CD4-positive, alpha-beta memory T cell (primary cell): ENCODE measurements at places on chromosomes 2 and 18.

DNA sequence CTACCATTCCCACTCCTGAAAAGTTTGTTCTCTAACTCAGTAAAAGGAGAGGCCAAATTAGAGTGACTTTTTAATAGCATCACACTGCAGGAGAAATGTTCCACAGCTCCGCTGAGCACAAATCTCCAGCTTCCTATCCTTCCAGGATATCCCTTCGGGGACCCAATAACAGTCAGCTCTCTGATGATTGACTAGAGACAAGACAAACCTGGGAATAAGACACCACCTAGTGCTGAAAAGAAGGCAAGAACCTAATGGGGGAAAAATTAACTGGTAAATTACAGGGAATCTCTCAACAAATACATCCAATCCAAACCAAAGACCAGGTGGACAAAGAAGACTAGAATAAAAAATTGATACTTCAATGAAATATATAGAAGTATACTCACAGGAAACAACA lies 977.1 kb upstream of the SOX11 start:
- DNase-seq: no peak

- no peak for DNase-seq
These were observed 658.7 kb upstream of the LINC00305 start for GRCh38 chr18:64807560-64807959.

DNA sequence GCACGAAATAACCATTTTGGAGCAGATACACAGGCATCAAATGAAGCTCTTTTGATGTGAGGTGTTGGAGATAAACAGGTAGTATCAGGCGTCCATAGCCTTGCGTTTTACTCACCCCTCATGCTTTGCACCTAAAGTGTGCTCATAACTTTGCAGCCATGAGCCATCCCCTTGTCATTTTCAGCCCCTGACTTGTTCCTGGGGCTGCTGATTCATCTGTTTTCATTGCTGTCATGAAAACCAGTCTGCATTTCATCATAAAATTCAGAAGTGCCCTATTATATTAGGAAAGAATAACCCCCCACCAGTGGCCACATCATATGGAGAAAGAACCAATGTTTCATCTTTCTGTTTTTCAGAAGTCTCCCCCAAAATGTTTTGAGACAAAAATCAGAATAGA lies 329.7 kb upstream of the NRP2 start:
- no peak for DNase-seq

DNA sequence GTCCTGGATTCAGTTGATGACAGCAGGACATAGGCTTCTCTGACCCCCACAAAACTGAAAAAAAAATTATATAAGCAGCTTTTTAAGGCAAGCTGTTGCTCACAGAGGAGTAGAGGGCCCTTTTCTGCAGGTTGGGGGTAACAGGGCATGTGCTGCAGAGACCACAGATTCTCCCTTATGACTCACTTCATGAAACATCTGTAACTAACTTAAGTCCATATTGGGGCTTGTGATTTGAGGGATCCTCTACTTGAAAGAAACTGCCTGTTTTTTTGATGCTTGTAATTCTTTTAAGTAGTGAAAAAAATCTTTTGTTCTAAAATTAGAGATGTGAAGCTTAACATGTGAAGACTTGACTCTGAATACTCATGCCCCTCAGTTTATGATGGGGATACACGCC lies 33.4 kb downstream of the XRCC5 start:
- DNase-seq: no peak

- DNase-seq: no peak
These were observed 91.9 kb upstream of the FN1 start for GRCh38 chr2:215527736-215528135.

GRCh38 chr2:158486150-158486969 lies 29.6 kb downstream of the PKP4 start:
- no peak for DNase-seq

GRCh38 chr2:187168720-187169713 lies 279.0 kb downstream of the CALCRL start:
- DNase-seq: no peak

GRCh38 chr2:124339709-124340108 lies 314.6 kb downstream of the CNTNAP5 start:
- DNase-seq: no peak

DNA sequence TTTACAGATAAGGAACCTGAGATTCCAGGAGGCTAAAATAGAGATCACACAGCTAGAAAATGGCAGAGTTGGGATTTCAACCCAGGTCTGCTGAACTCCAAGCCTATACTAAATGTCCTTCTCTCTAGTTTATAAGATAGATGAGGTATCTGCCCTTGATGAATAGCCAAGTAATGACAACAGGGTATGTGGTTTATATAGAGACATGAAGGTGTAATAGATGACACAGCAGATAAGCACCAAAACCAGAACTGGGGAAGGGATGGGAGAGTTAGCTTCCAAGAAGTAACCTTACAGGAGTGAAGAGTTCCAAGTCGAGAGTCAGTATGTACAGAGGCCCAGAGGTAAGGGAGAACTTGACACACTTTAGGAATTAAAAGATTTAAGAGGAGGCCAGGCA lies 104.7 kb upstream of the UBXN4 start:
- DNase-seq: no peak

DNA sequence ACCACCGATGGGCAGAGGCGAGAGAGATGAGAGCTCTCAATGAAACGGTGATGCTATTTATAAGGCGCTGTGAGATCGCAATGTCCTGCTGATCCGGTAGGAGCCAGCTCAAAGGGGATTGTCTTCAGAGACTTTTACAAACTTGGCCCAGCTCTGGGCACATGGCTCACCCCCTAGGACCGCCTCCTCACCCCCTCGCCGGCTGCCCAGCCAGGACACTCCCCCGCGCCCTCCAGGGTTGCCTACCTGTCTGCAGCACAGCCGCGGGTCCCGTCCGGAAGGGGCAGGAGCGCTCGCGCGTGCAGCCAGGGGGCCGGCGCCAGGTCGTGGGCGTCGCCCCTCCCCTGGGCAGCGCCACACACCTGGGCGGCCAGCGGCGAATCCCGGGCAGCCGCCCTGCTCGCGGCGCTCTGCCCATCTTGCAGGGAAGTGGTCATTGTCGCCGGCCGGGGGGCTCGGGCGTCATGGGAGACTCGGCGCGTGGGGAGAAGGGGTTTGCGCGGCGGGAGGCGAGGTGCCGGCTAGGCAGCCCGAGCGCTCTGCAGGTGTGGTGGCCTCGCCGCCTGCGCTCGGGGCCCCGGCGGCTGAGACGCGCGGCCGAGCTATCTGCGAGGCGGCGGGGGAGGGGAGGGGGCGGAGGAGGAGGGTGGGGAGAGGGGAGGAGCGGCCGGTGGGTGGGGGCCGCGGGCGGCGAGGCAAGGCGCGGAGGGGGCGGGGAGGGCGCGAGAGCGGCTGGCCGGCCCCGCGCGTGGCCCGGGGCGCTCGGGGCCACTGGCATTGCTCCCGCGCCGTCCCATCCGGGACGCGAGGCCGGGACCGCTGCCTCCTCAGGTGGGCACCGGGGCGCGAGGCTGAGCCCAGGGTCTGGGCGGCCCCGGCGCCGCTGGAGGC lies at the start of gene GRB14:
Gene GRB14 (minus strand): TSS at position 610 of the 891 bp plus-strand sequence. CDS start 173 bp downstream, at position 437.
- no peak for DNase-seq

GRCh38 chr18:56576826-56577573 lies 61.4 kb downstream of the TXNL1 start:
- DNase-seq: no peak

DNA sequence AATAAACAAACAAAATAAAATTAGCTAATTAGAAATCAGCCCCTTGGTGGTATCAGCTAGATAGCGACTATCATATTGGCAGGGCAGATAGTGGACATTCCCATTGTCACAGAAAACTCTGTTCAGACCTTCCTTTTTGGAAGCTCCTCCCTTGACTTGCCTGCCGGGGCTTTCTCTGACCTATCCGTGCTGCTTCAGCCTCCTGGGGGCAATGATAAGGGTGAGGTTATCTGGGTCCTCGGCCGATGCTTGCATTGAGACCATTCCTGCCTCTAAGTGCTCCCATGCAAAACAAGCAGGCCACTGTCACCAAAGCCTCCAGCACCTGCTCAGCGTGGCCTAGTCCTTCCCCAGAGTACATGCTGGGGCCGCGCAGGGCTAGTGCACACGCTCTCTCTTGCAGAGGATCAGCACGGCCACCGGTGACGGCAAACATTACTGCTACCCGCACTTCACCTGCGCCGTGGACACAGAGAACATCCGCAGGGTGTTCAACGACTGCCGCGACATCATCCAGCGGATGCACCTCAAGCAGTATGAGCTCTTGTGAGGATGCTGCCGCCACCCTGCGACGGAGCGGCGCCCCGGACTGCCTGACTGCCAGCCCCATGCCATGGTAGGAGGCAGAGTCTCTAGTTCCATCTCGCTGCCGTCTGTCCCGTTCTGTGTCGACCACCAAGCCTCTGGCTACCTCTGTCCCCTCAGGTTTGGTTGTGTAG lies 27.4 kb downstream of the MPPE1 start:
- no peak for DNase-seq

DNA sequence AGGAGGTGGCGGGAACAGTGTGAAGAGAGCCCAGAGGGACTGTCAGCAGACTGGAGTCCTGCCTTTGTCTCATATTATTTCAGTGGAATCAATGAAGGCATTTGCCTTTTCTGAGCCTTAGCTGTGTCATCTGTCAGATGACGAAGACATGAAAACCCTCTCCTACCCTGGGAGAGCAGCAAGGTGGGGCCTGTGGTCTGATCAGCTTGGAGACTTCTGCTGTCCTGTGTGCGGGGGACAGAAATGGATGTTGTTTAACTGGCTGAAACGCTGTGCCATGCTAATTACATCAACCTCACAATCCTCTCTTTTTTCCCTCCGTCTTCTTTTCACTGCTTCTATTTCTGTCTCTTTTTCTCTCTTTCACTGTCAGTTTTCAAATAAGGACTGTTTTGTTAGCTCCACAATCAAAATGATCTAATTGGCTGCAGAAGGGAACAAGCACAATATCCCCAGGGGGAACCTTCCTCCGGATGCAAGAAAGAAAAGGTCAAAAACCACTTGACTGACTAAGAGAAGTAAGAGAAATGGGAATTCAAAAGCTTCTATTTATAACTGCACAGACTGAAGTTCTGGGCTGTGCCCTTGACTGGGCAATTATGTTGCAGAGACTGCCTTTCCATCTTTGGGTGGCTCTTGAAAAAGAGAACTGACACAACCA lies 340.1 kb downstream of the CLIP4 start:
- no peak for DNase-seq

- no peak for DNase-seq
These were observed 53.5 kb downstream of the E2F6 start for GRCh38 chr2:11412449-11412810.

- no peak for DNase-seq
These were observed 13.1 kb upstream of the NAB1 start for GRCh38 chr2:190635781-190636180.

DNA sequence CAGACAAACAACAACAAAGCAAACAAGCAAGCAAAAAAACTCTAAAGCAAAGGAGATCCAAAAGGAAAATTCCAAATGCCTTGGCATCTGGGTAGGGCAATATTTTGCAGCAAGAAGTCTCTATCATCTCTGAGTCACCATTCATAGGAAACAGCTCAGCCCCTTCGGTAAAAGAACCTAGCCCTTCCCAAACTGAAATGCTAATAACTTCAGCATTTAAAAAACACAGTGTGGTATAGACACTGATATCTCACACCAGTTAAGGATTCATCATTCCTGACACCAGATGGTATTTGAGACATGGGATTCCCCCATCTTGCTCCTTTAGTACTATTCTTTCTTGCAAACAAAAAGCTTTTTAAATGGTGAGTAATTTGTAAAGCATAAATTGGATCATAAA lies 491.8 kb downstream of the TXNL1 start:
- DNase-seq: no peak

DNA sequence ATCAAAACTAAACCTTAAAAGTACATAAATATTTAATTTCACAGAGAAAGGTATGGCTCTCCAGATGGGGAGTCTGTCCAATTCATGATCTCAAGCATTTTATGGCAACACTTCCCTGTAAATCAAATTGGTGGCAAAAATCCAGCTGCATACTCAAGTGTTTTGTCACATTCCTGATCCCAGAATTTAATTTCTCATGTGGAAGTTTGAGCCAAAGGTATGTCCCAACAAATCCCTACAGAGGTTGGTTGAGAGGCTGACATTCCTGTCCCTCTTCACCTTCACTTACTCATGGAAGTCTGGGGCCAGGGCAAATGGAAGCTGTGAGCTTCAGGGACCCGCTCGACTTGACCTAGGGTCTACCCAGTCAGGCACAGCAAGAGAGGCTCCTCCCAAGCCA lies 17.7 kb downstream of the KLF7 start:
- DNase-seq: no peak

- no peak for DNase-seq
These were observed 31.7 kb upstream of the CERS6 start for GRCh38 chr2:168424112-168424951.

DNA sequence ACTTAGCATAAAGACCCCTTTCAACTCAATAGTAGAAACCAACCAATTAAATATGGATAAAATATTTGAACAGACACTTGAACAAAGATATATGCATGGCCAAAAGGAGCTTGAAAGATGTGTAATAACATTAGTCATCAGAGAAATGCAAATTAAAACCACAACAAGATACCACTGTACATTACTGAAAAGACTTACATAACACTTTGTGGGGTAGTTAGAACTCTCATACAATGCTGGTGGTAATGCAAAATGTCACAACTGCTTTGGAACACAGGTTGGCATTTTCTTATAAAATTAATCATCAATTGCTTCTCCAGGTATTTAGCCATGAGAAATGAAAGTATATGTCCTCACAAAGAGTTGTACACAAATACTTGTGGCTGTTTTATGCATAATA lies 60.7 kb downstream of the TTC27 start:
- no peak for DNase-seq

GRCh38 chr2:232860593-232861241 lies 9.3 kb upstream of the SNORC start:
- no peak for DNase-seq

DNA sequence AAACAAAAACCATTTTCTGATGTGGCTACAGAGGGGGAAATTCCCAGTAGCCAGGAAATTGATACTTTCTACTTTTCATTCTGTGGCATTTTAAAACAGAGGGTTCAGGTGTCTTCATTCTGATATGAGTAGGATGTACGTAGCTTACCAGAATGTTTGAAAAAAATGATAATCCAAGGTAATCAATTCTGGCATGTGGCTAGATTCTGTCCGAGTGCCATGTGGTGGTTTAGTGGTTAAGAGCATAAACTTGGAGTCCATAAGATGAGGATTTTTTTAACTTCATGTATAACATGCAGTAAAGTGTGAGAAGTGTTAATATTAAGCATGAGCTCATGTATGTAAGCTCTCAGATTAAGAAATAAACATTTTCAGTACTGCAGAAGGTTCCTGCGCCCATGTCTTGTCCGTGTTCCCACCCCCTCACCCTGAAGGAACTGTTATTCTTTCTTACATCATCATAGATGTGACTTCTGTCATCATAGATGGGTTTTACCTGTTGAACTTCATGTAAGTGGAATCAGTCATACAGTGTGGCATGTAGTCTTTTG lies 4.5 kb downstream of the B3GNT2 start:
- peak; percentile 46 for DNase-seq

DNA sequence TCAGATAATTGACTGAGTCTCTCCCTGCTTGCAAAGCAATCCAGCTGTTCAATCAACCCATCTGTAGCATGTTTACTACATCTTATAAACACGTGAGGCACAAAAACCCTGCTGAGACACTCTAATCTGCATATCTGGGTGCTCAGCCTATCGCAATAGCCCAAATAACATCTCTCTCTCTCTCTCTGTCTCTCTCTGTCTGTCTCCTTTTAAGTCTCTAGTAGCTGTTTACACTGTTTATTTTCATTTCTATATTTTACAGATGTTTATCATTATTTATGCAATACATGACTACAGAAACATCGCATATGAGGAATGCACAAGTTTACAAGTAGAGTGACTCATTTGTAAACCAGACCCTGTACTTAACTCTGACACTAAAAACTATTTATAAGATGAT lies 422.1 kb upstream of the DSEL start:
- no peak for DNase-seq

- DNase-seq: no peak
These were observed 1.4 kb downstream of the ELP2 start for GRCh38 chr18:36130883-36131653.
